ENCODE measurements at places on chromosomes 13 and 19.

DNA sequence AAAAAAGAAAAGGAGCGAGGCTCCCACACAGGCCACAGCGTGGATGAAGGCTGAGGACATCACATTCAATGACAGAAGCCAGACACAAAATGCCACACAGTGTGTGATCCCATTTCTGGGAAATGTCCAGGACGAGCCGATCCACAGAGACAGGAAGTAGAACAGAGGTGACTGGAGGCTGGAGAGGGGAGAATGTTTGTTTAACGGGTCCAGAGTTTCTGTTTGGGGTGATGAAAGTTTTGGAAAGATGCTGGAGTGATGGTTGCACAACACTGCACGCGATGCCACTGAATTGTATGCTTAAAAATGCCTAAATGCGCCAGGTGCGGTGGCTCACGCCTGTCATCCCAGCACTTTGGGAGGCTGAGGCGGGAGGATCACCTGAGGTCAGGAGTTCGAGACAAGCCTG is 650 bp upstream of the FUT5 start:
- DNase-seq: no peak

DNA sequence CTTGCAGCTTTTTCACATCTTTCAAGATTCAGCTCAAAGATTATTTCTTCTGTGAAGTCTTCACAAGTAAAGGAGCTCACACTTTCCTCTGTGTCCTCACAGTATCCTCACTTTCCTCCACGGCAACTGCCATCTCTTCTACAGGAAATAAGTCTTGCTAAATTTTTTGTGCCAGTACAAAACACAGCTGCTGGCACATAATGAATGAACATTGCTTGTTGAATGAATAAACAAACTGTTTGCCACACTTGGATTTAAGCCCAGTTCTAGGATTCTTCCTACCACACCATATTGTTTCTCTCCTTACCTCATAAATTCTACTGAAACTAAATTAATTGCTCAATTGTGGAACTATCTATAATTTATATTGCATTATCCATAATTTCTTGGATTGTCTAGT is 59.5 kb downstream of the RAP2A start:
- no peak for DNase-seq

DNA sequence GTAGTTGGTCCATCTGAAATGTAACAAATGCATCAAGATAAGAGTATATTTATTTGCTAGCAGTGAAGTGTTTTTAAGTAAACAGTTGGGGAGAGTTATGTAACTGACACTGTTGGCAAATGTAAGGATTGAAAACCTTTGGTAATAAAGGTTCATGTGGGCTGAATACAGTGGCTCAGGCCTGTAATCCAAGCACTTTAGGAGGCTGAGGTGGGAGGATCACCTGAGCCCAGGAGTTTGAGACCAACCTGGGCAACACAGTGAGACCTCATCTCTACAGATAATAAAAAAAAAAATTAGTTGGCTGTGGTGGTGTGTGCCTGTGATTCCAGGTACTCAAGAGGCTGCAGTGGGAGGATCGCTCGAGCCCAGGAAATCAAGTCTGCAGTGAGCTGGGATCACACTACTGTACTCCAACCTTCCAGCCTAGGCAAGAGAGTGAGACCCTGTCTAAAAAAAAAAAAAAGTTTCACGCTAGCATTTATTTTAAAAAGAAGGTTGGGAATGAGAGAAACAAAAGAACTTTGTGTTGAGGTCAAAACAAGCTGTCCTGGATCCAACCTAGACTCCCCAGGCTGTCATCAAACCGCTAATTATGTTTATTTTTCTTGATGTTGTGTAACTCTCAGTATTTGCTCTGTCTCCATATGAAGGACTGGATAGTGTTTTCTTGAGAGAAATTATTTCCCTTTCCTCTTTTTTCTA is 20.7 kb downstream of the SETDB2 start:
- no peak for DNase-seq

- no peak for DNase-seq
These were observed 135.3 kb upstream of the FNDC3A start for GRCh38 chr13:48840366-48840765.

DNA sequence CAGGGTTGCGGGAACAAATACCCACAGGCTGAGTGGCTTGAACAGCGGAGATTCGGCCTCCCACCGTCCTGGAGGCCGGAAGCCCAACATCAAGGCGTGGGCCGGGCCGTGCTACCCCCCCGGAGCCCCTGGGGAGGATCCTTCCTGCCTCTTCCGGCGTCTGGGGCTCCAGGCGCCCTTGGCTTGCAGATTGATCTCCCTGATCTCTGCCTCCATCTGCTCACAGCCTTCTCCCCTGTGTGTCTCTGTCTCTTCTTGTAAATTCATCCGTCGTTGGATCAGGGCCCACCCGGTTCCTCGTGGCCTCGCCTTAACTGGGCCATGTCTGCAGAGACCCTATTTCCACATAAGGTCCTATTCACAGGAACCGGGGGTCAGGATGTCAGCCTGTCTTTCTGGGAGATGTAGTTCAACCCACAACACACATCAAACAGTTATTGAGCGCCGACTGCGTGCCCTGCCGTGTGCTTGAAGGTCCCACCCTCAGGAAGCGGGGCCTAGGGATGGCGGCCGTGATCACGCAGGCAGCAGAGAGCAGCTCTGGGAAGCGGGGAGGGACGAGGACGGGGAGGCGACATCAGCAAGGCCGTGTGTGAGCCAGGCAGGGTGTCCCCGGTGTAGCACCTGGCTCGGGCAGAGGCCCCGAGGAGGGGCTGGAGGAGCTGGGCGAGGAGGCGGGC is 21.3 kb downstream of the HCN2 start:
- DNase-seq: peak; percentile 33

GRCh38 chr19:359653-359925 is 15.0 kb upstream of the MIER2 start:
- DNase-seq: no peak

DNA sequence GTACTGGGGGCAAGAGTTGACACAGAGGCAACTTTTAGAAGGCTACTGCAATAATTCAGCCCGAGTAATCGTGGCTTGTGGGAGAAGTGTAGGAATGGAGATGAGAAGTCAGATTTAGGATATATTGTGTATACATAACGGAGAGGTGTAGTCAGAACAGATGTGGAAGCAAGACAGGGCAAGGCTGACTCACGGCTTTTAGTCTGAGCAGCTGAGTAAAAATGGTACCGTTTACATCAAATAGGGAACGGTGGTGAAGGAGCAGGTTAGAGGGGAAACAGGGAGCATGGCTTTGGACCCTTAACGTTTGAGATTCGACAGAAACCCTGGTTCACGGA is 796 bp upstream of the LSM14A start:
- peak; percentile 43 for DNase-seq

DNA sequence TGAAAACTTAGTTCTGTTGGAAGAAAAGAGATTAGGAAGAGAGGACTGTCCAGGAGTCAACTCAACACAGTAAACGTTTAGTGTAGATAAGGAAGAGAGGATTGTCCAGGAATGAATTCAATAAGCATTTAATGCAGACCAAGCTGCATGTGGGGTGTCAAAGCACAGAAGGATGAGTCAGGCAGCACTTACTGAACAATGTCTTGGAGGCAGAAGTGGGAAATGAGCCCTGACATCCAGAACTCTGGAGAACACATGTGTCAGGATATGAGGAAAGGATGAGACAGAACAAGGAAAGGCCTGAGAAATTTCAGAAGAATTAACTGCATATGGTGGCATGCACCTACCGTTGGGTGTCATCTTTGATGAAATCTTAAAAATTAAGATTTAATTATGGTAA is 429.2 kb upstream of the HTR2A start:
- no peak for DNase-seq

All from kidney capillary endothelial cell (primary cell).